ENCODE measurements at places on chromosomes 2 and 18.
A peak's percentile ranks its signal among the peaks of the same experiment; 100 is the strongest.

DNA sequence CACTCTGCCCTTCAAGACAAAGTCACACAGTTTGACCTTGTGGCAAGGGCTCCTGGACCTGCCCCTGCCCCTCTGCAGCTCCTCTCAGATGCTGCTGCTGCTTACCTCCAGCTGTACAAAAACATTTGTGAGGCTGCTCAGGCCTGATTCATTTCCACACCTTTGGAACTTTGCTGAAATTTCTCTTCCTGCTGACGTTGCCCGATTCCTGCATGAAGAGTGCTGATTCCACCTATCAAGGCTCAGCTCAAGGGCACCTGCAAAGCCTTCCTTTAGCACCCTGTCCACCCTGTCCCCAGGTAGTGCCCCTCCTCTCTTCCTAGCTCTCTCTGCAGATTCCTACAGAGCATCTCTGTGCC is 738.3 kb upstream of the HS6ST1 start:
- no peak for DNase-seq

DNA sequence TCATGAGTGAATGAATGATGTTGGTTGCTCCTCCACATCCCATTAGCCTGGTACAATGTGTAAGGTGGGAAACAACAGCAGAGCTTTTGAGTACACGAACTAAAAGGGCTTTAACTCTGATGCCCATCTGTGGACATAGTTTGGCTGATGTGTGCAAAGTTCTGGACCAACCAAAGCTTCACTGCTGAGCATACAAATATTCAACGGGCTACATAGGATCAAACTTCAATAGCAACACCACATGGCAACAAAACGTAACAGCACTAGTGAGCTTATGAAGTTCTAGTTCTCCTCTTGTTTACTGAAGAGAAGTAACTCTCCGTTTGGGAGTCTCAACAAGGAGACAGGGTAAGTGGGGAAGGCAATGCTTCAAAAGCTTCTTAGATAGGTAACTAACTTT is 20.4 kb downstream of the STAM2 start:
- DNase-seq: no peak

GRCh38 chr2:236180076-236180816 is 12.1 kb upstream of the GBX2 start:
- no peak for DNase-seq

GRCh38 chr2:226211439-226211838 is 588.2 kb downstream of the IRS1 start:
- DNase-seq: no peak

DNA sequence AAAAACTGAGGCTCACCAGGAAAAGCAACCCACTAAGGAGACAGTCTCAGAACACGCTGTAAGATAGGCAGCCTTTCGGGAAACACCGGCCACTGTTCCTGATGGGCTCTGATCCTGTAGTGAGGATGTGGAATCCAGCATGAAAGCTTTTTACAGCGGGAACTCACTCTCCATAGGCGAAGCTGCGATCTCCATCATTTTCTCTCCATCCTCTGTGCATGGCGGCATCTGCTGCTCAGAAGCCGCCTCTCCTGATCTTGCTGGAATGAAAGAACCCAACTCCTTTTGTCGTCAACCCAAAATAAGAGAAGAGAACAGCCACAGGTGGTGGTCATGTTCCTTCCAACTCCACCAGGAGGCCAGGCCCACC is 49.9 kb downstream of the TMEM18 start:
- DNase-seq: peak; percentile 34

GRCh38 chr2:40955042-40955441 is 503.2 kb upstream of the SLC8A1 start:
- DNase-seq: no peak

GRCh38 chr2:19933351-19933981 is 31.7 kb upstream of the TTC32 start:
- DNase-seq: no peak

- DNase-seq: no peak
These were observed 136.4 kb downstream of the HDAC4 start for GRCh38 chr2:239264492-239264837.

- no peak for DNase-seq
These were observed 357.6 kb downstream of the DSC3 start for GRCh38 chr18:30684825-30685481.

DNA sequence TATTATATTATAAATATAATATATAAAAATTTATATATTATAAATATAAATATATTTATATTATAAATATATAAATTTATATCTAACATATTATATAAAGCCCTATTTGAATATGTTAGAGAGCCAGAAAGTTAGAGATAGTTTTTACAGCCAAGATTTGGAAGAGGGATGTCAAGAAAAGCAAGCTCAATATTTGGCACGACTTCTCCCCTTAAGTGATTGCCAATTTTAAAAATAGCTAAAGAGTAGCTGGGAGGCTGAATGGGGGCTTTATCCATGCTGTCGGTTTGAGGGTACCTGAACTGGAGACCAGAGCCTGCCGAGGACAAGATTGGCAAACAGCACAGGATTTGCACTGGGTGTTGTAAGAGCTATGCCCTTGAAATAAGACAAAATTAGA is 180.9 kb upstream of the GYPC start:
- DNase-seq: no peak

GRCh38 chr2:69740502-69740951 is 1.4 kb upstream of the ANXA4 start:
- DNase-seq: no peak

DNA sequence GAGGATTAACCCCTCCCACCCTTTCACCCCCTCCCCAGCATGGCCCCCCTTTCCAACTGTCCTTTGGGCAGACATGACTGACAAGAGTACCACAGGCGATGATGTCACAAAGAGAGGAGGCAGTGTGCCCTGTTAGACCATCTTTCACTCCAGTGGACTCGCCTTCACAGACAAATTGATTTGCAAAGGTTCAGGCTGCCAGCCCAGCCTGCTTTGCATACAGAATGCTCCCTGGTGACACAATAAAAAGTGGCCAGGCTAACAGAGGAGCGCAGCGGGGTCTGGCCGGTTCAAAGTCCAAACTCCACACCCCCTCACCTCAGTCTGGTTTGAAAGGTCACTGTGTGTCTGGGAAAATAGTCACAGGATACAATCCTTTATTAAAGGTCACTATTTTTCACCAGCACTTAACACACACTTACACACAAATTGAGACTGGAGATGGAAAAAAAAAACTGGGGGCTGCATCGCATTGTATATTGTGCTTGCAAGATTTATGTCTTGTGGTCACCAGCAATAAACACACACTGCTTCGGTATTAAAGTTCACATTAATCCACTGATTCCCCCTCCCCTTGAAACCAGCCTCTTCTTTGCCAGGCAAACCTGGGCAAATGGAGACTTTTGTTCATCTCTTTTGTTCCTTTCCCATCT is 236.9 kb downstream of the BCL11A start:
- DNase-seq: peak; percentile 61

- DNase-seq: no peak
These were observed 686.9 kb upstream of the NRXN1 start for GRCh38 chr2:51718881-51719280.

DNA sequence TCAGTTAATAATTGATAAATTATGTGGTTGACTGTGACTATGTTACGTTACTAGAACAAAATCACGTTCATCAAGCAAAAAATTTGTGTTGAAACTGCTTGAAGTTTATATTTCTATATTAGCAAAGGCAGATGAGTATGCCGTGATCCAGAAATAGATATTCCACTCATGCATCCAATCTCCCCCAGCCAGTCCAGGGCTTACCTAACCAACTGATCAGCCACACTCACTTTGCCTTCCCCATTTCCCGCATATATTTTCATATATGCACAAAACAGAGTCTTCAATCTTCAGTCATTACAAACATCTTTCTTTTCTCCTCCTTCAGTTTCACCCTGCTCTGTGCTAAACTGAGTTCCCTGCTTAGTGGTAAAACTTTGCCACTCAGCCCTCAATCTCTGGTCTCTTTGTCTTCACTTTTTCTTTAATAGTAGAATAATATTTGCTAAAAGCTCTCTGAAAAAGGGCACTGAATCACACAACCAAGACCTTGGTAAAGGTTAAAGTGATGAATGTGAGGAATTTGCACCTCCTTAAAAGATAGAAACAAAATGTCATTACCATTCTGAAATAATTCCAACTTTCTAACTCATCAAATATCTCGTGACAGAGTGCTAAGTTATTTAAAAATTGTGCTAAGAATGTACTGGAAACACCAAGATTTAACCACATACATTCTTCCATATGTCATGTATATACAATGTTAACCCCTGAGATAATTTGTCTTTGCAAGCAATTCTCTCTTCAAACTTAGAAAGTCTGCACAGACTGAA is 893.2 kb upstream of the CRIM1 start:
- no peak for DNase-seq

DNA sequence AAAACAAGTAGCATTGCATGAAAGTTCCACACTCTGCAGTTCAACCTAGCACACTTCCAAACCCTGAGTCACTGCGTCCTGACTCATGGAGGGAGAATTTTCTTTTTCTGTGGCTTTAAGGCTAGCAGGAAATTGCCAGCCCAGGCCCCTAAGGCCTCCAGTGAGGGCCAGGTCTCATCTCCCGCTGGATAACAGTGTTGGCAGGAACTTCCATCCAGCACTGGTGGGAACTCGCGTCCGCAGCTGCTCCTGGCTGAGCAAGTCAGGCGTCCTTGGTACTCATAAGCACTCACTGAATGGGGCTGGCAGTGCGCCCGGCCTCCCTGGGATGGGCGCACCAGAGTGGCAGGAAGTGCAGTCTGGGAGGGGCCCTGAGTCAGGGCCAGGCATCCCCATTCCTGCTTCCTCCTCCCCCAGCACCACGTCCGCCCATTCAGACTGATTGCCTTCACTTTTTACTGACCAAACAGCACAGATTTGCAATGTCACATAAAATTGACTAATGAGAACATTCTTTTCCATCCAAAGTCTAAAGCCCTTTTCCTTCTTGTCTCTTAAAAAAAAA is 14.3 kb downstream of the MALL start:
- no peak for DNase-seq

GRCh38 chr2:226687641-226688253 is 111.9 kb downstream of the IRS1 start:
- no peak for DNase-seq

DNA sequence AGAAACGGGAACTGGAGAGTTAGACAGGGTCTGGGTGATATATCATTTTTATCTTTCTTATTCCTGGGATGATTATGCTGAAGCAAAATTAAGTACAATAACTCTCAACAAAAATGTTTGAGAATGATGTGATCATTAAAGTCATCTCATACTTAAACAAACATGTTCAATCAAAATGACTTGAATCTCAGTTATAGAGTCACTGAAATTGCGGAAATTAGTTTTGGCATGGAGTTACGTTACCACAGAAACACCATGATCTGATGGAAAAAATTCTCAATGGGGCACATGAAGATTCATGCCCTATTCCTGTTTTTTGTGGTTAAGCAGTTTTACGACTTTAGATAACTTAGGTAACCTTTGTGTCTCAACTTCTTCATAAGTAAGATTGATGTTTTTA is 757.7 kb downstream of the EPHA4 start:
- no peak for DNase-seq

GRCh38 chr2:115214050-115214449 is 771.6 kb downstream of the DPP10 start:
- DNase-seq: no peak

Measured in neural progenitor cell (in vitro differentiated cells).